ENCODE measurements at places on chromosomes 16 and 17.

GRCh38 chr17:15441315-15441714 lies 26.1 kb downstream of the CDRT4 start:
- DNase-seq, result no peak

GRCh38 chr17:50361561-50362480 lies 11.2 kb downstream of the MRPL27 start:
- peak; percentile 89 for DNase-seq

GRCh38 chr17:61755668-61756067 lies 107.7 kb downstream of the BRIP1 start:
- no peak for DNase-seq

DNA sequence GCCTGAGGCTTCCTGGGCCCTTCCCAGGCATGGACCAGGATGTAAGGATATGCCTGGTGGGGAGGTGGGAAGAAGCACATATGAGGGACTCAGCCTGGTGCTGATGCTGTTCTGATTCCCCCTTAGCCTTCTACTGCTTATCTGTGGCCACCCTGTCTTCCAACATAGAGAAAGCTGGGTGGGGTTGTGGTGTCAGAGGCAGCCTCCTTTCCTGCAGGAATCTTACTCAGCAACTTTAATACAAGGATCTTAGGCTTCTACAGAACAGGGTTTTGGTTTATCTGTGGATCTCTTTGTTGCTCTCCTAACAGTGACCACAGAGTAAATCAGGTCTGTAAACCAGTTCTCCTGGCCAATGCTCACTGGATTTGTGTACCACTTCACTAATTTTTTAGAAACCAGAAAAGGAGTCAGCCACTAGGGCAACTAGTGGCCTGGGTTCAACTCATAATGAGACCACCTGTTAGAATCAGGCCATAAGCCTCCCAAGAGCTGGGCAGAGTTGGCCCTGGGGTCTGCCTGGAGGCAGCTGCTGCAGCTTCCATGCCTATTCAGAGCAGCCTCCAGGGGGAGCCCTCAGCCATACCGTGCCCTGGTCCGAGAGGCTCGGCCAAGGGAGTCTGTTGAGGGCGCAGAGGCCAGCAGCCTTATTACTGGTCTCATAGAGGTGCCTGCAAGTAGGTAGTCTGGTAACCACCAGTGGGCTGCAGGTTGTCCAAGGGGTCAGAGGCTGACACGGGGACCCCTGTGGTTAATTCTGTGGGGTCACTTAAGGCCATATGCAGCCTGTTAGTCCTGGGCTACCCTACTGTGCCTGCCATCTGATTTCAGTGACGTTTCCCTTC lies 7.1 kb downstream of the HAS3 start:
- DNase-seq, result peak; percentile 80

DNA sequence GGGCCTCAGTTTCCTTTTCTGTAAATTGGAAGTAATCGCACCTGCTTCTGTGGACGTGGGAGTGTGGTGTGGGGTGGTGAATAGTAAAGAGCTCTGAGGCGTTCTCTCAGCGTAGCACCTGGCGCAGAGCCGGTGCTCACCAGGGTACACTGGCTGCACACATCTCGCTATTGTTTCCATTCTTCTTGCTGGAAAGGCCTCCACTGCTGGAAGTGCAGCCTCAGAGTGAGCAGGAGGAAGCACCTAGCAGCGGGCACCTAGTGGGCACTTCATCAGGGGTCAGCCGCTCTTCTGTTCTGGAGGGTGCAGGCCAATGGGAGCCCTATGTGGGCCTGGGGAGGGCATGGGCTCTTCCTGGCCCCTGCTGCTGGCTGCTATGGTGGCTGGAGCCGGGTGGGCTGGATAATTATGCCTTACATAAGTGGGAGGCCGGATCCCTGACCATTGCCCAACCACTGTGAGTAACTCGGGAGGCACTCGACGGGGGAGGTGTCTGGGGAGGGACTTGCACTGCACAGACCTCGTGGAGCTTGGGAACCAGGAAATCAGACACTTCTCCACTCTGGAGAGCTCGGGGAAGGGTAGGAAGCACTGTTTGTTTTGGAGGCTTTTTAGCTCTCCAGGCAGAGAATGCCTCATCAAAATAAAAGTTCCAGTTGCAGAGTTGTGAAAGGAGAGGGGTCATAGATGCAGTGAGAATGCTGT lies 1.7 kb downstream of the MAP2K3 start:
- peak; percentile 94 for DNase-seq

DNA sequence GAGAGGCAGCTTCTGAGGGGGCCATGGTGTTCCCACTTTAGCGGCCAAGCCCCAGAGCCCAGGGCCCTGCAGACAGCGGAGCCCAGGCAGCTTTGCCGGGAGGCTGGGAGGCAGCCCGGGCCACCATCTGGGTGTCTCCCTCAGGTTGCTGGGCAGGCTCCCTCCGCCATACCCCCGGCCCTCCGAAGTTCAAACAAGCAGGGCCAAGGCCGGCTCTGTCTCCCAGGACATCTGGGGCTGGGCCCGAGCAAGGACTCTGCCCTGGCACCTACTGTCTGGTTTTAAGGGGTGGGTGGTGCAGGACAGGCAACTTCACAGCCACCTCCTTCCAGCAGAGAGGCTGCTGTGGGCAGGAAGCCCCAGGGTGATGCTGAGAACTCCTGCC lies 2.6 kb downstream of the DUS1L start:
- no peak for DNase-seq

DNA sequence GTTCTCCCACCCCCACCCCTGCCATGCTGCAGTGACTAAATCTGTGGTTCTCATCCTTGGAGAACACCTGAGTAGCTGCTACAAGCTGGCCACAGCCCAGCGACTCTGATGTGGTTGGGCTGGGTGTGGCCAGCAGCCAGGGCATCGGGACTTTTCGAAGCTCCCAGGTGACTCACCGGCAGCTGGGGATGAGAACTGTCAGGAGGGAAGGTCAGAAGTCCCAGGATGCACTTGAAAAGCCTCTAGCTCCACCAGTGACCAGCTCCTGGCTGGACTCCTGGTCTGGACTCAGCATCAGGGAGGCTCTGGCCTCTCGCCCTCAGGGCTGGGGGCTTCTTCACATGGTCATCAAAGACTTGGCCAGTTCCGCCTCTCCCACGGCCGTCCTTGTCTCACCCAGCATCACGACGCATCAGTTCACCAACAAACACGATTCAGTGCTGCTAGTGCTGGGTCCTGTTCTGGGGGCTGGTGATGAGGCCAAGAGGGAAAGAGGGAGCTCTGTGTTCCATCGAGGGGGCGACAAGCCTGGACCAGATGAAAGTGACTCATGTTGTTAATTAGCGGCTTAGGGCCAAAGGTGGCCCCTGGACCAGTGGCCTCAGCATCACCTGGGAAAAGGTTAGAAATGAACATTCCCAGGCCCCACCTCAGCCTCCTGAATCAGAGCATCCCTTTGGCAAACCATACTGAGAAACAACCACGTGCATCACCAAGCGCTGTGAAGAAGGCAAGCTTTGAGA lies 3.9 kb upstream of the C17orf99 start:
- DNase-seq, result no peak

DNA sequence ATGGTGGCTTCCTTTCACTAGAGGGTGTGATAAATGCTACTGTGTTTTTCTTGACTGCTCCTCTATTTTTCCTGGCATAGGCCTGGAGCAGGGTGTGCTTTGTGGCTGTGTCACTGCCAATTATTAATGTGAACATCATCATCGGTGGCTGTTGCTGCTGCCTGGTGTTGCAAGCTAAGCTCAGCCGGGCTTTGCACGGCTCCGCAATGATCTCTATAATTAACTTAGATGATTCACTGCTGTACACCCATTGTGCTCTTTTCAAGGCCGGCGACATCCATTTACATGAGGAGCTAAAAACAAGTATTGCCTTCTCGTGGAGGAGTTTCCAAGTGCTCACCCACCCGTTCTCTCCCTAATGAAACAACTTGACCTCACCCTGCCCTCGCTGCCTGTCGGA lies 160.1 kb upstream of the IRX3 start:
- DNase-seq, result peak; percentile 87
